Anterior cingulate cortex (tissue), 58 donors: ENCODE measurements at places on chromosomes 3 and 15.

GRCh38 chr3:24166515-24166914, 221.4 kb downstream of the NR1D2 start:
- DNase-seq = no peak

DNA sequence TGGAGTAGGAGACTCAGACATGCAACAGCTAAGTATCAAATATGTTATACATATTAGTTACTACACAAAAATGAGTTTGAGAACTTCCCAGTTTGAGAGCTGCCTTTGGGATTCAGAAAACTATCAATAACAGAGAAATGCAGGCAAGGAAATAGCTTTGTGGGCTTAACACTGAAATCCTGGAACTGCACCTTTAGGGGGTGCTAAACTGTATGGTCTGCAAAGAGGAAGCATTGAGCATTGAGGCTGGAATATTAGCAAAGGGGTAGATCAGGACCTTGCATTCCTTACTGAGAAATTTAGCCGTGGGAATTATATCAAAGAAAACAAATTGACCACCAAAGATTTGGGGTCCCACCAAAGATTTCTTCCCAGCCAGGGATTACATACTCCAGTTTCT, 580.0 kb downstream of the ZNF385D start:
- DNase-seq = no peak

GRCh38 chr3:155334914-155335723, 41.6 kb upstream of the STRIT1 start:
- DNase-seq = no peak

GRCh38 chr3:63656786-63657185, 4.3 kb downstream of the SNTN start:
- no peak for DNase-seq

DNA sequence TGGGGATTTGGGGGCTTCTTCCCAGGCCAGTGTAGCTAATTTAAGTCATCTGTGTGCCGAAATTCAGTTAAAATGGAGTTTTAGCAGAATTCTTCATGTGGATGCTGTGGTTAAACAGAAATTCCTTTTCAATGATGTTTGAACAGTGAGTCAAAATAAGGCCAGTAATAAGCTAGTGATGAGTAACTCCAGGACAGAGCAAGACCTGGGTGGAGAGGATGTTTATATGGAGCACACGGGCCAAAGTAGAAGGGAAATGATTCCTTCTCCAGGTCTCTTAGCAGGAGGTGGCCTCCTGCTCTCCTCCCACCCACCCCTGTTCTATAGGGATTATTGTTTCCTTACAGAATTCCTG, 31.9 kb upstream of the UACA start:
- DNase-seq = no peak

- no peak for DNase-seq
Measured at GRCh38 chr15:38589502-38589901, 24.9 kb upstream of the RASGRP1 start.

DNA sequence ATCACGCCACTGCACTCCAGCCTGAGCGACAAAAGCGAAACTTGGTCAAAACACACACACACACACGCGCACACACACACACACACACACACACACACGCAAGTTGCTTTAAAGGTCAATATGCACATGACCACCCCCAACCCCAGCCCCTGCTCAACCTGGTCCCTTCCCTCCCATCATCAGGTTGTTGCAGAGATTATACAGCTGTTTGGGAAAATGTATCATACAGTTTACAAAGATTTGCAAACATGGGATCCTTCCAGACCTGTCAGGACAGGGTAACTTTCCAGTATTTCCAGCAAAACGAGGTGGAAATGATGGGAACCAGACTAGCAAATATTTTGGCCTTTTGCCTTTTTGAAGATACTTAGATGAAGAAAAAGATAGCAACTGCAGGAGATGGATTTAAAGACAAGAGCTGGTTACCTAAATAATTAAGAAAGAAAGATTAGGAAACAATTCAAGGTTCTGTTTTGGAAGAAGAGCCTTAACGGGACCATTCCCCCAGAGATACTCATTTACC, 80.2 kb downstream of the TNIK start:
- no peak for DNase-seq

DNA sequence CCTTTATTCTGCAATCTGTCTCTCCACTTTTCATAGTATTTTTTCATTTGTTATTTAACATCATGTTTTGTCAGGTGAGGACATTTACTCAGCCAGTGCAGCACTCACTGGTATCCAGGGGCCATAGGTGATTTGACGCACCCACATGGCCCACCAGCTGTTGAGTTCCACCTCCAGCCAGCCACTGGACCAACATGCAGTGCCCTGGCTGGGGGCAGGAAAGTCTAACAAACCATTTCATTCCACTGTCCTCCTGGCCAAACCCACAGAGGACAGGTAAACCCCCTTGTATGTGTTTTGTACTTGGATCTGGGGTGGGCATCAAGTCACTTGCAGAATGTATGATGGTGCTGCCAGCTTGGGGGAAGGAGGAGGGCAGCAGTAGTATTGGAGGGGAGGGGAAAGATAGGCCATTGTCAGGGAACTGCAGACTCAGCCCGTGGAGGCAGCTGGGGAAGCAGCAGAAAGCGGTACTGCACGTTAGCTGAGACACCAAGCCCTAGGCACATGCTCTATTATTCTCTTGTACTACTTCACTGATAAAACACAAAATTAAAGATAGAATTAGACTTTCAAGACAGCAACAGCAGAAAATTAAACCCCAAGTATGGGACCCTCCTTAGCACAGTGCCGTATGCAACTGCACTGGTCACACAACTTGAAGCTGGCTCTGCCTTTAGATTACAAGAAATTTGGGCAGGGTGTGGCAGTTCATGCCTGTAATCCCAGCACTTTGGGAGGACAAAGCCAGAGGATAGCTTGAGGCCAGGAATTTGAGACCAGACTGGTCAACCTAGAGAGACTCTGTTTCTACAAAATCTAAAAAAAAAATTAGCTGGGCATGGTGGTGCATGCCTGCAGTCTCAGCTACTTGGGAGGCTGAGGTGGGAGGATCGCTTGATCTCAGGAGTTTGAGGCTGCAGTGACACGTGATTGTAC, 15.4 kb upstream of the RPL24 start:
- DNase-seq = no peak

DNA sequence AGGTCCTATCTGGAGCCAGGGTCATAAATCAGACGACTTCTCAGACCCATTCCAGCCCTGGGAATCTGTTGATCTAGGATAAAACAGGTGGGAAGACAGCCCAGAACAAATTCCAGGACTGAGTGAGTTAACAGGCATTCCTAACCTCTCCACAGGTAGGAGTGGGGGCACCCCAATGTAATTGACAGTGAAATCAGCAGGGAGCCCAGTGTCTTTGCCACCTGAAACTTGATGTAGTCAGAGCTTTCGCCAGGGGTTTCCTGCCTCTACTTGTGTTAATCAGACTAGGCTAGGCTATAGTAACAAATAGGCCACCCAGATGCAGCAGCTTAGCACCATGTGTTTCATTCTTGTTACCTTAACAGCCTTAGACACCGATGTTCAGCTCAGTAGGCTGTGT, 2.7 kb upstream of the HEG1 start:
- no peak for DNase-seq

- no peak for DNase-seq
Measured at GRCh38 chr3:4681301-4681700, 188.2 kb downstream of the ITPR1 start.

GRCh38 chr3:46824211-46824970, 38.9 kb downstream of the MYL3 start:
- no peak for DNase-seq

DNA sequence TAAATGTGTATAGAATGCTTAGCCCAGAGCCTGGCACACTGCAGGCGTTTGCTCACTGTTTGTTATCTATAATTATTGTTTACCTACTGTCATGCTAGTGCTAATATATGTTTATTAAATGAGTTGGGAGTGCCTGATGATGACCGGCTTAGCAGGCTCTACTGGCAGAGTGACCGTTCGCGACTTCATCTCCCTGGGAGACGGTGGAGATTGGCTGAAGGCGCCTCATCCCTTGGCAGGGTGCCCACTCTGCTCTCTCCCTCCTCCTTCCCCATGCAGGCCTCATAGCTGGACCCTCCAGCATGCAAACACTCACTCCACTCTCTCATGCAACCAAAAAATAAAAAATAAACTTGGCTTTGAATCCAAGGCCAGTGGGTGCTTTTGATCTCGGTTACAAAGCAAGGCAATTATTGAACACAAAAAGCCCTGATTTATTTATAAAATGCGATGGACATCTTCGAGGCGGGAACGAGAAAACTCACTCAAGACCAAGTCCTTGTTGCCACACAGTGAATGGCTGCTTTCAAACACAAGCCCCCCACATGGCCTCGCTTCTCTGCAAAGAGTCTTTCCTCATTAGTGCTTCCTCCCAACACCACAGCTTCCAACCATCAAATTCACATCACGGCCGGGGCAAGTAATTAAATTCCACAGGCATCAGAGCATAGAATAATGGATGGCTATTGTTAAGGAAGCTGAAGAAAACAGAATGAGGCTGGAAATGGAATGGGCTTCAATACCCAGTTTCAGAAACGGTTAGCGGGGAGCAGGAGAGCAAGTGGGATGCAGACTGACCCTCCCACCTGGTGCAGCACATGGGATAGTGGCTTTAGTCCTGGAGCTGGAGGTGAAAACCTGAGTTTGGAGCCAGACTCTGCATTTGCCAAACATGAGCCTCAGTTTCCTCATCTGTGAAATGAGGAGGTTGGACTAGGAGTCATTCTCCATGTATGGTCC, 135.7 kb upstream of the RAD18 start:
- DNase-seq = peak; percentile 68

- DNase-seq = no peak
Measured at GRCh38 chr15:47429376-47429775, 287.9 kb upstream of the SEMA6D start.
